NCI-H2081 (cell line): ENCODE measurements at places on chromosomes 3 and 15.

DNA sequence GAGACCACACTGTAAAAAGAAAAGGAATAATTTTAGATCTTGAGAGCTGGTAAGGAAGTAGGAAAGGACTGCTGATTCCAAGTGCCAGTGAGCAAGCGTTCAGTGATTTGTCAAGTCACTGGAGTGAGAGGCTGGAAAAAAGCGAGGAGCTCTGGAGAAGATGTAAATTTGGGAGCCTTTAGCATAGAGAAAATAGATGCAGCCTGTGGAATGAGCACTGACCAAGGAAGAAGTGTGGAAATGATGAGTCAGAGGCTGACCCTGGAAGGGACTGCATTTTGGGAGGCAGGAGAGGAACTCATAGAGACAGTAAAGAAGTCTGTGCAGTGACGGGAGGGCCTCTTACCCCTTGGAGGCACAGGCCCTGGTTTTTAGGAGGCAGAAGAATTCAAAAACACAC lies 17.1 kb upstream of the ABTB1 start:
- DNase-seq: no peak

DNA sequence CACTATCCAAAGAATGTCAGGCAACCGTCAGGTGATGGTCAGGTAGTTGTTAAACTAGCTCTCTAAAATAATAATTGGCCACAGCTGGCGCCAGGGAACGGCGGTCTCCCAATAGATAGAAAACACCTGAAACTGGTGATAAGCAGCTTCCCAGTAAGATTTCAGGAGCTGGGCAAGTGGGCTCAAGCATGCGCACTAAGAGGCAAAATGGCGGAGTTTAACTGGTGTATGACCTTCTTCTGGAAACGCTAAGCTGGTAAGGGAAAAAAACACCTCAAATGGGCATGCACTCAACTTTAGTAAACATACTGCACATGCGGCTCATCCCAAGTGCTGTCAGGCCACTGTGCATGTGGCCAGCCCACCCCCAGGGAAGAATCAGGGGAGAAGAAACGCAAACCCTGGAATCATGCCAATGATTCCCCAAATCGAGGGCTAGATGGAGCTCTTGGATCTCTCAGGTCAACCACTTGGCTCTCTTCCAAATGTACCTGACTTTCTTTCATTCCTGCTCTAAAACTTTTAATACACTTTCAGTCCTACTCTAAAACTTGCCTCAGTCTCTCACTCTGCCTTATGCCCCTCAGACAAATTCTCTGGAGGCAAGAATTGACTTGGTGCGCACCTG lies 195.0 kb downstream of the ZNF621 start:
- DNase-seq: peak; percentile 9

- DNase-seq: no peak
Observed at GRCh38 chr3:40731445-40731844, 206.7 kb downstream of the ZNF621 start.

GRCh38 chr15:42194513-42194912 lies 13.6 kb downstream of the VPS39 start:
- DNase-seq: no peak

DNA sequence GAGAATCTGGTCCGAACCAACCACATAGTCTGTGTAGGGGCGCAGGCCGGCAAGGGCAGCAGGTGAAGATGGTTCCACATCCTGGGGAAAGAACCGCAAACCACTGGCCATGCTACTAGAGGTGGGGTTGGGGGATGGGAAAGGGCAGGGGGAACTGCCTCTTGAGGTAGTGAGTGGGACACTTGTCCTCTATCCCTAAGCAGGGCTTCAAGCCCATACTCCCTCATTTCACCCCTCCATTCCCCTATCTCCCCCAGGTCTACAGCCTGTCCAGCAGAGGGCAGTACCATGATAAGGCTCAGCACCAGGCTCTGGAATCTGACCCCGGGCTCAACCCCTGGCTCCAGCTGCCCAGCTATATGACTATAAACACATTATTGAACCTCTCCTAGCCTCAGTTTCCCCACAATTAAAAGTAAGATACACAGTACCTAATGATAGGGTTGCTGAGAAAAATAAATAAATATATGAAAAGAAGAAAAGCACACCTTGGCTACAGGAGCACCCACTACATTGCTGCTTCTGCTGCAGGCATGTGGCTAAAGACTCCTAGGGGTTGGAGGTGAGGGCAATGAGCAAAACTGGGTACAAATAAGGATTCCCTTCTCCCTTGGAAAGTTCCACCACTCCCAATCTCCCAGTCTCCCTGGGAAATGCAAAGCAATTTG lies 6.3 kb downstream of the GORASP1 start:
- DNase-seq: peak; percentile 13

DNA sequence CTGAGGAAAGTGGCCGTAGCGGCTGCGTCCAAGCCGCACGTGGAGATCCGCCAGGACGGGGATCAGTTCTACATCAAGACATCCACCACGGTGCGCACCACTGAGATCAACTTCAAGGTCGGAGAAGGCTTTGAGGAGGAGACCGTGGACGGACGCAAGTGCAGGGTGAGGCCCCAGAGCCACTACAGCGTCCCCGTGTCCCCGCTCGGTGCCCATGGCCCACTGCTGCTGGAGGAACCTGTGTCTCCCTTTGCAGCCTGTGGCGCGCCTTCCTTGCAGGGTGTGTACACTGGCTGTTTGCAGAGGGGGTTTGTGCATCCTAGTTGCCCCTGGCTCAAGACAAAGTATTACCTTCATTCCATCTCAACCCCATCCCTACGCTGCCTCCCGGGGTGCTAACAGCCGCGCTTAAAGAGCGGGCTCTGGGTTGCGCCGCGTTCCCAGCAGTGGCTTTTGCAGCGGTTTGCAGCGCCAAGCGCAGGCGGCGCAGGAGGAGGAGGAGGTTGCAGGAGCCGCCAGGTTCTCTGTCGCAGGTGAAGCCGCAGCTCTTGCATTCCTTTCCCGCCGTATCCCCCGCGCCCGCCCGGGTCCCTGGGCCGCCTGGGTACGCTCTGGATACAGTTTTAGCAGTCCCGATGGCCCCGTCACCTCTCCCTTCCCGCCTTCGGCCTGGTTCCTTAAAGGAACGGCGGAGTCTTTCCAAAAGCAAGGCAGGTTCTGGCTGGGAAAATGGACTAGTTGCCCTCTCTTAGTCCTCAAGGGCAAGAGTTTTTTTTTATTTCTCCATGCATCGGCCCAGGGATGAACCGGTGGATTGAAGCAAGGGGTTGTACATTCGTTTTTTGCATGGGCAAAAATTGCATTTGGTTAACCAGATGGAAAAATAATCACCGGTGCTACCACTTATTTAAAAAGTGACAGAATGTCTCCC lies 1.2 kb downstream of the CRABP1 start:
- DNase-seq: no peak
